Left forelimb (tissue), 1 donor: ENCODE measurements at places on chromosomes 3 and 15.
A peak's percentile ranks its signal among the peaks of the same experiment; 100 is the strongest.

DNA sequence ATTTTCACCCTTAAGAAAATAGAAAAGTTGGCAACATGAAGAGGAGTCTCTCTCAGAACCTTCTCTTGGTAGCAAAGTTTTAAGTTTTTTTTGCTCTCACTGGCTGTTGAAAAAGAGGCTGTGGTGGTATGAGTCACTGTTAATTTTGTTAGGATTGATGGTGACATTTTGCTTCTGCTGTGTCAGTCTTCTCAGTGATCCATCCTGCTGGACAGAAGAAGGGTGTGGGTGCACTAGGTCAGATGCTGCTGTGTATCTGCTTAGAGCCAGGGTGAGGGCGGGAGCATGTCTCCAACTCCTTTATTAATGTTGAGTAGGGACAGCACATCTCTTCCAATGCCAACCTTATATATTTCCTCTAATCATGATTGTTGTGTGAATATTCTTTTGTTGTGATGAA, 369.5 kb downstream of the FEZF2 start:
- DNase-seq: no peak

DNA sequence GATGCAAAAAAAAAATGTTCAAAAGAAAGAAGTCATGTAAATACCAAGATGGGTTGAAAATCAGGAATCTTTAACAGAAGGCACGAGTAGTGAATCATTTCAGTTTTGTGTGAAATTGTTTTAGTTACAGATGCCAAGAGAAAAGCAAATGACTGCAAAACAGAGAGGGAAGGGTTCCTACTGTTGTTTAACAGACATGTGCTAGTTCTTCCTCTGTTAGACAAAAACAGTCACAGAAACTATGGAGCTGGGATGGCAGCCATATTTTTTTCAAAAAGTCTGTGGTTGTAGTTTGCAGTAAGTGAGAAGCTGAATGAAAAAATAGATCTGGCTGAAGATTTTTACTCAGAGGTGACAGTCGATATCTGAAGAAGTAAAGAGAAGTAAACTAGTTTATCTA, 511.9 kb downstream of the ZIC1 start:
- no peak for DNase-seq

- DNase-seq: no peak
Measured at GRCh38 chr3:101281521-101282030, 38.8 kb downstream of the IMPG2 start.

- peak; percentile 15 for DNase-seq
Measured at GRCh38 chr3:10563396-10563795, 58.0 kb upstream of the ATP2B2 start.

DNA sequence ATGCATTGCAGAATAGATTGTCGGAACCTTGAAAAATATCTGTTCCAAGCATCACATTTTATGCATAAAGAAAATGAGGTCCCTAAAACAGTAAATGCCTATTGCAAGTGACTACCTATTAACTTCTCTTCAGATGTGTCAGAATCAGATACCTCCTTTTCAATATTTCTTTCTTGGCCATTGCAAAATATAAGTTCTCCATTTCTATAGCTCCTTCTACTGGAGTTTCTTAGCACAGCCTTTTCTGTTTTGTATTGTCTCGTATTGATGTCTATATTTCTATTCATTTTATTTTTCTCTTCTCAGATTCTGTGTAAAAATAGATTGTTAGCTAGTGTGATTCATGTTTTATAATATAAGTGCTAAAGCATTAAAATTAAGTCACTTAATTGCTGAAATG, 63.4 kb downstream of the PPARG start:
- DNase-seq: no peak

DNA sequence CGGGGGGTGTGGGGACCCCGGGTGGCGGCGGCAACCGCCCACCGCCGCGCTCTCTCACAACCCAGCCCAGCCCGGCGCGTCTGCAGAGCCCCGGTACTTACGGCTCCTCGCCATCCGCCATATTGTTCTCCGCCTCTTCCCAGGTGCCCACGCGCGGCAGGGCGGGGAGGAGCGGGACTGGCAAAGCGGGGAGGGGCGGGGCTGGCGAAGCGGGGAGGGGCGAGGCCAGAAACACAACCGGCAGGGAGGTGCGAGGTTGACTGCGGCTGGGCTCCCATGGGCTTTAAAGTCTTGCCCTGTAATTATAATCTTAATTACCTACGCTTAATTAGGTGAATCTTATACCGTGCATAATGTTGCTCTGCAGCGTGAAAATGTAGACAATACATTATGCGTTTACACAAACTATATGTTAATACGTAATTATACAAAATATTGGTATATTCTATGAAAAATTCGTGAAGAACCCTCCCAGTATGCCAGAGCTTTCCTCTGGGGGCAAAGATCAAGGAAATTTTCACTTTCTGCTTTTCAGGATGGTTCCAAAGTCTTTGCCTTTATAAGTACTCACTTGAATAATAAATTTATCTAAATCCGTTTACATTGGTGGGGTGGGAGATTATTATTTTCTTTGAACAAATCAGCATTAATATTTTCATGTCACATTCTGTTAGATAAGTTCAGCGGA, at the start of gene UBA3:
Gene UBA3, minus strand, starts transcription at position 133 of the 688 bp plus-strand sequence. Its CDS starts 12 bp downstream, at position 121.
- DNase-seq: peak; percentile 92

- DNase-seq: no peak
Measured at GRCh38 chr15:99683000-99683670, 50.1 kb downstream of the LYSMD4 start.

DNA sequence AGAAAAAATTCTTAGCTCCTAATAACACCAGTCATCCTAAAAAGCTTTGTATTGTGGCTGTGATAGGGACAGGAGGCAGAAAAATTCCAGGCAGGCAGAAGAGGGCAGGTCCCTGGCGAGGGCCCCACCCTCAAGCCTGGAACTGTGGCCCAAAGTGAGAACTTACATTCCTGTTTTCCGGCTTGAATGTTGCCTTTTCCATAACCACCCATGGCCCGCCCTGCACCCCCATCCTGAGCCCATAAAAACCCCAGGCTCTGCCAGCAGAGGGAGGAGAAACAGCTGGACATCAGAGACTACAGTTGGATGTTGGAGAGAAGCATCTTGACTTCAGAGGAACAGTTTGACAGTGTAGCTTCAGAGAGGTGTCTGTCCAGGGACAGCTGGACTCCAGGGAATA, 37.3 kb downstream of the SLCO2A1 start:
- DNase-seq: peak; percentile 45

DNA sequence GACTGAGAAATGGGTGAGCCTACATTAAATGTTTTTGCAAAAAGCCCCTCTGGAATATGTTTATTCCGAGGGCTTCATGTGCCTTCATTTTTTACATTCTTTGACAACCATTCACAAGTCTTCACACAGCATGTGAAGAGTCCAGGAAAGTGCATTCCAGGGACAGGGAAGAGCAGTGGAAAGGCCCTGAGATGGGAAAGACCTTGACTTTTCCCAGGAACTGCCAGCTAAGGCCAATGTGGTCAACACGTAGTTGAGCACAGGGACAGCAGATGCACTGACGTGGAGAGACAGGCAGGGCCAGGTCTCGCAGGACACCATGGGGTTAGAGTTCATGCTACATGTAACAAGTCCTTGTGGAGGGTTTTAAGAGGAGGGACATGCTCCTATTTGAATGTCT, 21.7 kb downstream of the SSR3 start:
- DNase-seq: no peak

- no peak for DNase-seq
Measured at GRCh38 chr3:172598904-172599303, 75.7 kb upstream of the TNFSF10 start.

GRCh38 chr15:70698836-70699390, 64.4 kb downstream of the UACA start:
- no peak for DNase-seq
